Femur (tissue), 1 donor: ENCODE measurements at places on chromosomes 6 and 20.

DNA sequence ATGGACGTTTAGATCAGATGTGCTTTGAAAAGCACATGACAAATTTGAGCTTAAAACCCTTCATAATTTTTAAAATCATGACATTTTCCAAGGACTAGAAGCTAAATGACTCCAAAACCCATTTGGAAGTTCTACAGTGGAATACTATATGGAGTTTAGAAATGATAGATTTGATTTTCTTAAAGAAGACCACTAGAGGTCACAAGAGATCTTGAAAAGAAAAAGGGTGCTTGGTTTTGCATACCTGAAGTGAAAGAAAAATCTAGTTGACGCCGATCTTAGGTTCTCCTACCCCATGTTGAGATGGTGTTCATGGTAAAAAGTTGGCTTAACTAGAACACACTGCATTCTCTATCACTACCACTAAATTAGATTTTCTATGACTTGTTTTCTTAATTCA lies 31.5 kb downstream of the CFAP61 start:
- no peak for DNase-seq

GRCh38 chr6:89067796-89068195 lies 12.8 kb upstream of the PNRC1 start:
- no peak for DNase-seq

DNA sequence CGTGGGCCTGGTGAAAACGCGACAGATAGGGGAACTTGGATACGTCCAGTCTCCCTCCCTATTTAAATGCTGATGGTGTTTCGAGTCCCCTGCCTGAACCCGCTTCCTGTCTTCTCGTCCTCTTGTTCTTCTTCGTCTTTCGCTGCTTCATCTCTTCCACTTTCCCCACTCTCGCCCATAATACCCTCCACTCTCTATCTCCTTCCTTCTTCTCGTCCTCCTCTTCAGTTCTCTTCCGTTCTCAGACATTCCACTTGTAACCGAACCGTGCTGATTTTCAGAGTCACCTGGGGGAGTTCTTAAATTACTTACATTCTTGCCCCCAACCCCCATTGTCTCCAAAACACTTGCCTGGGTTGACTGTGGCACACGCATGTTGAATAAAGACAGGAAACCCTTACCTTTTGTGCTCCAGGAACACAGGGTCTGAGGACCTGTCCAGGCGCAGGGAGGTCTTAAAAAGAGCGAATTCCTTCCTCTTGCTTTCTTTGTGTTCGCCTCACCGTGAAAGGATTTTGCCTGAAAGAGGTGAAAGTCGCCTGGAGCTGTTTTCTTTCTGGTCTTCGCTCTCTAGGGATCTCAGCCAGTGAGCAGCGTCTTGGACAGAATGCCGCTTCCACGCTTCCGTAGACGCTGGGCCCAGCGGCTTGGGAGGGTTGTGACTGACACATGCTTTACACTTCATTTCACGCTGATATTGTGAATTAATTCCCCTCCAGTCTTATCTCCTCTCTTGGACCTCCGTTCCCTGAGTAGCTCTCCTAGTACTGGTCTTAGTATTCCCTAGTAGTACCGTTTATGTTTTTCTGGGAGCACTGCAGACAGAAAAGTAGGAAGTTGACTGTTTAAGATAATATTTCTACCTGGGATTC lies 184.0 kb downstream of the GPX5 start:
- no peak for DNase-seq

DNA sequence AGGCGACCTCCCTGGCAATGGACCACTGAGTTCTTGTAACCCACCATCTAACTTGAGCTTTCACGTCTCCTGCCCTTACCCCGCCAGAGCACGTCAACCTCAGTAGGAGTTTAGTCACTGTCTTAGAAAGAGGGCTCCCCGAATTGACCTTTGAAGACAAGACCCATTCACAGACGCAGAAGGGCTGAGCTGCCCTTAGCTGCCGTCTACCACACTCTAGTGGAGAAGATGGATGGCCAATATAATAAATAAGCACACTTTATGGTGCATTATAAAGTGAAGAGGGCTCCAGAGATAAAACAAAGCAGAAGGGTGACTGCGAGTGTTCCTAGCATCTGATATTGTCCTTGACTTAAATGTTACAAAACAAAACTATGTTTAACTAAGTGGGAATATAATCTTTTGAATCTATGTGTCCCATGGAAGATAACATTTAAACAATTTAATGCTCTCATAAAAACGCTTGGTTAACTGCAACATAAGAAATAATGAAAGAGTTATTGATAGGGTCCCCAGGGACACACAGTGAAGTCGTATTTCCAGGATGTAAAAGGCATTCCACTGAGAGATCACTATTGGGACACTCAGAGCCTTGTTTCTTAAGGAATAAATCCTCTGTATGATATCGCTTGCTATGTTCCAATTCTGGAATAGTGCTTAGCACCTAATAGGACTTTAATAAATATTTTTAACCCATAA lies 261.1 kb downstream of the THBS2 start:
- no peak for DNase-seq

- no peak for DNase-seq
These were observed 49.1 kb downstream of the SYTL3 start for GRCh38 chr6:158698931-158699330.

DNA sequence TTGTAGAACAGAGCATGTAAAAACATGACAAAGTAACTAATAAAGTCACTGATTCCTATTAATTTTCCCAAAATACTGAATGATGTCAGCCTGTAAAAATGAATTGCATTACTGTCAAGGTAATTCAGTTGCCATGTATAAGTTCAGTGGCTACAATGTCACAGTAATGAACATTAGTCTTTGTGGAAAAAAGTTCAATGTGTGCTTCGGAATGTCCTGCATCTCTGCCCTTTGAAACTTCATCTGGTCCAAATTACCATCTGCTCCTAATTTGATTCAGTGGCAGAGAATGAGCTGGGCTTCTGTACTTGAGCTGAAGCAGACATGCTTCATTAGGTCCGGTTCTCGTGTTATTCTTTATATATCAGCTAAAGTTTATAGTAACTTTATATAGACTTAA lies 567.4 kb downstream of the COL12A1 start:
- no peak for DNase-seq

- DNase-seq = no peak
These were observed 128.0 kb upstream of the FAM83B start for GRCh38 chr6:54718541-54719023.

GRCh38 chr20:8223091-8223870 lies 91.2 kb downstream of the PLCB1 start:
- DNase-seq = no peak

DNA sequence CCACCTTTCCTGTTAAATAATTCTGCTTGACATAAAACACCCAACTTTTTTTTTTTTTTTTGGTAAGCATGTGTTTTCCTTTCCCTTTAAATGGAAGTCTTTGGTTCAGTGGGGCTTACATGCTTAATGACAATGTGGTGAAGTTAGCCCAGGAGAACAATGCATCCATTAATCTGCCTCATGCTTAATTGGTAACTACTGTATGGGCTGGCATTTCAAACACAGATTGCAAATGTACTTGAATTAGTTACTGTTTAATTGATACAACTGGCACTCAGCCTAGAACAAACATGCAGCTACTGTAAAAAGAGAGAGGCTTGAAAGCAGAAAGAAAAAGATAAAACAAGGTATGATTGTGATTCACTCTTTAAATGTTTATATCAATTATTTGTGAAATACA lies 483.6 kb upstream of the NOX3 start:
- no peak for DNase-seq

GRCh38 chr6:105235155-105235554 lies 55.3 kb upstream of the POPDC3 start:
- DNase-seq = no peak
